ENCODE measurements at places on chromosomes 6 and 20.

DNA sequence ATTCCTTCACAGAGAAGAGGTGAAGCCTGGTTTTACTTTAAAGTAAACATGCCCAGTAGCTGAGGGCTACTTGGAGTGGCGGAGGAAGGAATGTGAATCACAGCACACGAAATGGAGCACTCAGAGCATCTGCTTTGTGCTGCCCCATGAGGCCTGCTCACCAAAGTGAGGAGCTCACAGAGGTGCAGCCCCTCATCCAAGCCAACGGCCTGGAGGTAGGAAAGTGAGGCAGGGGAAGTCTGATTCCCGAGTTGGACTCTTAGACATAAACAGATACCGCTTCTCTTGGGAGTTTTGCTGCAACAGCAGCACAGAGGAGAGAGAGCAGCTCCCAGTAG lies 3.6 kb downstream of the YTHDF1 start:
- no peak for DNase-seq

DNA sequence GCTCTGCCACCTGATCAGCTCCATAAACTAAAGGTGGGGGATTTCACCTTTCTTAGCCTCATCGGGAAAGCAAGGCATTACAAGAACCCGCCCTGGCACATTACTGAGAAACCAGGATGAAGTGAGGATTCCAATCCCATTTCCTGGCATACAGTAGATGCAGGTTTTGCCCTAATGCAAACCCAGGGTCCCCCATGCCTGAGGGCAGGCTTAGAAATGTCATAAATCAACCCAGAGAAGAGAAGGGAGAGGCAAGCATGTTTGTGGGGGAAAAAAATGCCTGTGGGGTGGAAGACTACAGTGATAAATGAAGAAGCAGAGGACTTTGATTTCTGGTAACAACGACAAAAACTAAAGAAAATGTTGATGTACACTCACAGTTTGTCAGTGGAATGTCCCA lies 18.0 kb upstream of the PMEPA1 start:
- no peak for DNase-seq

GRCh38 chr6:29531668-29532067 lies 27.9 kb downstream of the UBD start:
- DNase-seq = no peak

DNA sequence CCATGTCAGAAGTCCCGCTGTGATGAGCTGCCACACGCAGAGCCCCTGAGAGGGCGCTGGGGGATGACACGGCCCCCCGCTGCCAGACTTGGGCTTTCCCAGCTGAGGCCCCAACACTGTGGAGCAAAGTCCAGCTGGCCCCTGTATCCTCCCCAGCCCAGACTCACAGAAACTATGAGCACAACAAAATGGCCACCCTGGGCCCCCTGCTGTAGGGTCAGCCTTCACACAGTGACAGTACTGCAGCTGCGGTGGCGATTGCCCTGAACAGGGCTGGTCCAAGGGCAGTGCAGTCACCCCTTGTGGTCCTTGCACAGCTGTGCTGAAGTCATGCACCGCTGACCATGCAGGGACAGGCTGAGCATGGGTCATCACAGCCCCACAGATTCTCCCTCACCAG lies 78.2 kb upstream of the CST7 start:
- DNase-seq = no peak

DNA sequence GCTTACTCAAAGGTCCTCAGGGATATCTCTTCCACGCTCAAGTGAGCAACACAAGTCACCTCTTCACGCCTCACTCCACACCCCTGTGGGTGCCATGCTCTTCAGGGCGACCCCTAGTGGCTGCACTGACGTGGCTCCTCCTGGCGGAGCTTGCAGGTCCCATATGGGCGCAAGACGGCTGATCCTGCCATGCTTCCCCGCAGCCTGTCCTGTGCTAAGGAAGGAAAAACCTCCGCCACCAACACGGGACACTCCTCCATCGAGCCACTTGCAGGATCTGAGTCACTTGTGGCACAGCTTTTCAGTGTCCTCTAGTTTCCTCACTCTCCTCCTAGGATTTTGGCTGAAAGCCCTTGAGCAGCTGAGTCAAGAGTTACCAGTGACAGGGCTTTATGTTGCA lies 90.7 kb downstream of the KHDC1L start:
- DNase-seq = no peak

GRCh38 chr20:22691369-22692118 lies 107.2 kb upstream of the FOXA2 start:
- DNase-seq = no peak

DNA sequence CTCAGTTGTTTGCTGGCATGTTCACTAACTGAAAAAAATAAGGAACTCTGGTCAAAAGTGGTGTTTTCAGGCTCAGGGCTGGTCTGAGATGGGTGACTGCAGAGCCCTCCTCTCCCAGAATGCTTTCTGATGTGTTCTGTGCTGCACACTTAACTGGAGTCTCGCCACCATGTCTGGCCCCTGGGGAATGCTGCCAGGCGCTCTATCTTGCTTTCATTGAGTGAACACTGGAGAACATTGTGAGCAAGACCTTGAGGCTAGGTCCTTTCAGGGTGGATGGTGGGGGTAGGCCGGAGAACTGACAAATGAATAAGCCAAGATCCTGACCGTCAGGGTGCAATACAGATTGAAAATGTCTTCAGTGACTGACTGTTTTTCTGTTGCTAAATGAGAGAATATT lies 19.5 kb downstream of the PANK2 start:
- DNase-seq = no peak

DNA sequence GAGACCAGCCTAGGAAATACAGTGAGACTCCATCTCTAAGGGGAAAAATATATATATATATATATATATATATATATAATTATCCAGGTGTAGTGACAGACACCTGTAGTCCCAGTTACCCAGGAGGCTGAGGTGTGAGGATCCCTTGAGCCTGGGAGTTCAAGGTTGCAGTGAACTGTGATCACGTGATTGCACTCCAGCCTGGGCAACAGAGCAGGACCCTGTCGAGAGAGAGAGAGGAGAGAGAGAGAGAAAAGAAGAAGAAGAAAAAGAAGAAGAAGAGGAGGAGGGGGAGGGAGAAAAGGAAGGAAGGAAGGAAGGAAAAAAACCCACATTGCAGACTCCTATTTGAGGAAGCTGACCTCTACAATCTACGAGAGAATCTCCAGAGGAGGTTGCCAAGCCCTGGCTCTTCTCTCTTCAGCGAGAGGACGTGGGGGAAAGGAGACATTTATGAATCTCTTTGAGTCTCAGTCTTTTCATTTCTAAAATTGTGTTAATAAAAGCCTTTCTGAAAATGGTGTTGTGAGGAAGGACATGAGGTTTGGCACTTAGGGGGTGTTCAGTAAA lies 49.7 kb downstream of the COL11A2 start:
- DNase-seq = no peak

DNA sequence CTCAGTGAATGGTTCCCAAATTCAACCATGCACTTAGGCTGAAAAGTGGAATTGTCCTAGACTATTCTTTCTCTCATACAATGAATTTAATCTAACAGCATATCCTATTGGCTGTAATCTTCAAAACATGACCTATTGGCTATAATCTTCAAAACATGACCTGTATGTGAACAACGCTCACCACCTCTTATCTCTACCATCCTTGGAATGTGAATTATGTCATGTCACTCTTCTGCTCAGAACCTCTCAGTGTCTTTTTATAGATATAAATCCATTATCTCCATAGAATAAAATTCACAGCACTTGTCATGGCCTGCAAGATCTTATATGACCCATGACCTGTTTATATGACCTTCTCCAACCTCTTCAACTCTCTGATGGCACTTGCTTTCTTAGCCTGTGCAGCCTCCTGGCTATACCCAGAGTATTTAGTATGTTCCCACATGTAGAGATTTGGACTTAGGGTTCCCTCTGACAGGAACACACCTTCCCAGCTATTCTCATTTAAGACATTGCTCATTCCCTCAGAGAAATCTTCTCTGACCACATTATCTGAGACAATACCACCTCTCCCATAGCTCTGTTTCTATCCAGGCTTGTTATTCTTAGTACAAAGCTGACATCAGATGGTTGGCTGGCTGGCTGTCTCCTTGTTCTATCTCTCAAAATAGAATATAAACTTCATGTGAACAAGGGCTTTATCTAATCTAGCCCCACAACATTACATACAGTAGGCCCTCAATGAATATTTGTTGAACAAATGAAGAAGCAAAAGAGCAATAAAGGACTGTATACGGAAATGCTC lies 275.0 kb upstream of the PREP start:
- no peak for DNase-seq

- DNase-seq = peak; percentile 47
Observed at GRCh38 chr6:42453031-42453653, 1.4 kb upstream of the TRERF1 start.

DNA sequence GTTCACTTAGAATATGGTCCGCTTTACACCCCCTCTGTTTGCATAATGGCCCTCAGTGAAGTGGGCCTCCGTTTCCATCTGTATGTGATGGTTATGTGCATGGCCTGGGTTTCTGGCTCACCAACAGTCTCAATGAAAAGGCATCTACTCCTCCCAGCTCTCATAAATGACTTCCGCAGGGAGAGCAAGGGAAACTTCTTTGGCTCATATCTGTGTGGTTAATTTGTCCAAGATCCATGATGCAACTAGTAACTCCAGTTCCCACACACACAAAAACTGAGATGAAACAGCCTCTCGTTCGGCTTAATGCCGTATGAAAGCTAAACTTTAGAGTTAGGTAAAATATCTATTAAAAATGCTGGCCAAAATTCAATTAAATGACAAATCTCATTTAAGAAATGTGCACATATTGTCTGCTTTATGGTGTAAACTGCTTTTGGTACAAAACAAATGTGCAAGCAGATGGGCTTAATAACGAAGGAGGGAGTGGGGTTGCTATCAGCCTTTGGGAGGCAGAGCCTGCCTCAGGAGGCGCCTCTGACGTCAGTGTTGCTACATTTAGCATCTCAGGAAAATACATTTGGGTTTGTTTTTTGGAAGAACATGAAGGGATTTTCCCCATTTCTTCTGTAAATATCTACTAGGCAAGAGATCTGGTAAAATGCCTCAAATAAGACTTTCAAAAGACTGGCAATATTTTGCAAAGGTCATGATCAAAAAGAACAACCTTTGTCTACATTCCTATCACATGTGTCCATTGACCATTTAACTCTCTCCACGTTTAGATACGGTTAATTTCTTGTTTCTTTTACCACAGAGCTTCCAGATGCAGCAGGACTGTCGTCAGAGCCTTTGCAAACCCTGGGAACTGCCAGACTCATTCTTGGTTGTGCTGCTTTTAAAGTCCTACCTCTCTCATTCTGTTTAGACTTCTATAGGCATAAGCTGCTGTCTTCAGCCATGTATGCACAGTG lies 96.8 kb downstream of the ARMC2 start:
- DNase-seq = no peak

- no peak for DNase-seq
Observed at GRCh38 chr6:164185471-164185871, 771.0 kb downstream of the QKI start.

GRCh38 chr6:109000289-109000688 lies 94.4 kb downstream of the SESN1 start:
- no peak for DNase-seq

DNA sequence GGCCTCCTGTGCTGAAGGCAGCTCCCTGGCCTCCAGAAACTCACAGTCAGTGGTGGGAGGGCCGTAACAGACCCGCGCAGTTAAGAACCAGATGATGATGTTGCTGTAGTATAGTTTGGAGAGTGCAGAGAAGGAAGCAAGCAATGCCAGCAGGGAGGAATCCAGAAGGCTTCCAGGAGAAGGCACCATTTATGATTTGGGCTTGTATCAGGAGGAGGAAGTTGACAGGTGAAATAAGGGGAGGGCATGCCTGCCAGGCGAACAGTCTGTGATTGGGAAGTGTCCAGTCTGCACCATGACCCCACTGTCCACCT lies 13.3 kb upstream of the BAK1 start:
- DNase-seq = no peak

GRCh38 chr6:170143401-170144150 lies 147.3 kb downstream of the DLL1 start:
- no peak for DNase-seq

DNA sequence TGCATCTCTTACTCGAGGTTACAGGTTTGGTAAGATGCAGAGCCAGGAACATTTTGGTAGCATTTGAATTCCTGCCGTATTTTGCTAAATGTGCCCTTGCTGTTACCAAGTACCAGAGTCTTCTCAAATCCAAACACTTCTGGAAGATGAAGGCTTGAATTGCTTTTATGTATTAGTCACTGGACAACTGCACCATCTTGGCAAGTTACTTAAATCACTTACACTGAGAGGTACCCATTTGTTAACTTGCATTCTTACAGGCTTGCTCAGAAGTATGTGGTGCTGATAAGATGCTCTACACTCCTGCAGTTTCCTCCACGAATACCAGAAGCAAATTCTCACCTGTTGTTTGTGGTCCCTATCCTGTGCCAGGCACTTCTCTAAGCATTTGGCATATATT lies 12.7 kb downstream of the IL22RA2 start:
- no peak for DNase-seq

GRCh38 chr20:46139908-46140482 lies 21.9 kb downstream of the CD40 start:
- no peak for DNase-seq

DNA sequence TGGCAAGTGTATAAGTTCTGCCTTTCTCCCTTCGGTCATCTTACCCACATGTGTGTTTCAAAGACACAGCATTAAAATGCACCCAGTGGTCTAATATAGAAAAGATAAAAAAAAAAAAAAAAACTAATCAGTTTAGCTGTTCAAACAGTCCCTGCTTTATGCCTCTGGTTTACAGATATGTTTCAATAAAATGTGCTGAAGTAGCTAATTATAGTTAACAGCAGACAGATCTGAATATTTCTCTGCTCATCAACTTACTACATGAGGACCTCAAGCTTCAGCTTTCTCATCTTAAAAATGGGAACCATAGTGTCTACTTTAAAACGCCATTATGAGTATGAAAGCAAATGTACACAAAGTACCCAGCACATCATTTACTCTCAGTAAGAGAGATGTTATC lies 280.6 kb upstream of the DEFB112 start:
- DNase-seq = no peak

Measured in effector CD8-positive, alpha-beta T cell (primary cell).